Stimulated activated CD4-positive, alpha-beta T cell treated with anti-CD3 and anti-CD28 coated beads, Interleukin-2, amount 100 ng/mL, for 48 hours (primary cell): ENCODE measurements at places on chromosomes 13 and 19.

GRCh38 chr19:2977746-2978138, 378 bp downstream of the TLE6 start:
- DNase-seq = no peak

- DNase-seq = no peak
These were observed 873.0 kb downstream of the OLFM4 start for GRCh38 chr13:53901593-53901992.

GRCh38 chr13:58949646-58950045, 1214.1 kb downstream of the DIAPH3 start:
- no peak for DNase-seq

- no peak for DNase-seq
These were observed 4.2 kb downstream of the VPS36 start for GRCh38 chr13:52446265-52446664.

- no peak for DNase-seq
These were observed 1.3 kb upstream of the DUS3L start for GRCh38 chr19:5792224-5792623.

- no peak for DNase-seq
These were observed 62.1 kb upstream of the FREM2 start for GRCh38 chr13:38624822-38625221.

GRCh38 chr19:47186446-47187334, 44.3 kb downstream of the BBC3 start:
- peak; percentile 66 for DNase-seq

DNA sequence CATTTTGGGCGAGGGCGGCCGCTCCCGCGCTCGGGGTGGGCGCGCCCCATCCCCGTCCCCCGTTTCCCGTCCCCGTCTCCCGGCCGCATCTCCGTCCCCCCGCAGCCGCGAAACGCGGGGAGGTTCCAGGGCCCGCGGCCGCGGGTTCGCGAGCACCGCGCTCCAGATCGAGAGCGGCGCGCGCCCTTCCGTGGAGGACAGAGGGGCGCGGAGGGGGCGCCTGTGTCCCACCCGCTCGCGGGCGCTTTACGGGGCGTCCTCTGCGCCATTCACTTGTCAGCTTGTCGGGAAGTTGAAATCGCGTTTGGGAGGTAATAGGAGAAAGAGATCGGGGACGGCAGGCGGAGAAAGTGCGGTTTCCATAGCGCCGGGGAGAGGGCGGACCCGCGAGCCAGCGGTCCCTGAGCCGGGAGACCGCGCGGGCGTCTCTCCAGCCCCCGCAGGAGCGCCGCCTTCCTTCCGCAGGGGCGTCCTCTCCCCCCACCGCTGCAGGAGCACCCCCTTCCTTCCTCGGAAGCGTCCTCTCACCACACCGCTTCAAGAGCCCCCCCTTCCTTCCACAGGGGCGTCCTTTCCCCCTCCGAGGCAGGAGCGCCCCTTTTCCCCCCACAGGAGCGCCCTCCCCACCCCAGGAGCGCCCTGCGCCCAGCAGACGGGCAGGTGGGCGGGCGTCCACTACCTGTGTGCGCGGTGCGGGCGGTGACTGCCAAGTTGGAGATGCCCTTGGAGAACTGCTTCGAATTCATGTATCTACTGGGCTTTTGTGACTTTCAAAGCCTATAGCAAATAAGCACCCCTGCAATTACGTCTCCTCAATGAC, 962 bp upstream of the IRS2 start:
- peak; percentile 23 for DNase-seq

DNA sequence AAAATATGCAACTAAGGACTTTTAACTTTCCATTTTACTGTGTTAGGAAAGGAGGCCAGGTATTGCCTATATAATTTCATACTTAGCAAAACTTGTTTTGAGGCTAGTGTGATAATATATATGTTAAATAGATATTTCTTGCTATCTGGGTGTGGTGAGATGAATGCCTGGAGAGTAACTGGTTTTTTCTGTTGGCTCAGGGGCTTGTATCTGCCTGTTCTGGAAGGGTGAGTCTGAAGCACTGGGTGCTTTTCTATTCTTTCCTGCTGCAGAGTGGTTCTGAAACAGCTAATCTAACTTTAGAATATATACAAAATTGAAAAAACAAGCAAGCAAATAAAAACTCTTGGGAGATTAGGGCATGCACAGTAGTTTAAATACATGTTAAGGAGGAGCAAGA, 64.6 kb upstream of the MYCBP2 start:
- no peak for DNase-seq

DNA sequence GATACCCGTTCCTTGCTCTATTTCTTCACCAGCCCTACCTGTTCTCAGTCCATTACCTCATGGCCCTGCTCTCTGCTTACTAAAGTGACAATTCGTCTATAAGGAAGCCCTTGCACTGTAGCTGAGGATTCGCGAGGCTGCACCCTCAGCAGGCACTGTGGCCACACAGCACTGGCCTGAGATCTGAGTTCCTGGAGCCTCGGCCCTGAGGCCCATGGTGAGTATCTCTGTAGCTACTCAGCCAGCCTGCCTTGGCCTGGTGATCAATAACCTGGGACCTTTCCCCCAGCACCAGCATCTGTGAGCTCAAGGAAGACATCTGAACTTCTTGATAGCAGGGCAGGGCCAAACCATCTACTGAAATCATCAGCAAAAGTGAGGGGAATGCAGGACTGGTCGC, 90.7 kb downstream of the RGCC start:
- no peak for DNase-seq

DNA sequence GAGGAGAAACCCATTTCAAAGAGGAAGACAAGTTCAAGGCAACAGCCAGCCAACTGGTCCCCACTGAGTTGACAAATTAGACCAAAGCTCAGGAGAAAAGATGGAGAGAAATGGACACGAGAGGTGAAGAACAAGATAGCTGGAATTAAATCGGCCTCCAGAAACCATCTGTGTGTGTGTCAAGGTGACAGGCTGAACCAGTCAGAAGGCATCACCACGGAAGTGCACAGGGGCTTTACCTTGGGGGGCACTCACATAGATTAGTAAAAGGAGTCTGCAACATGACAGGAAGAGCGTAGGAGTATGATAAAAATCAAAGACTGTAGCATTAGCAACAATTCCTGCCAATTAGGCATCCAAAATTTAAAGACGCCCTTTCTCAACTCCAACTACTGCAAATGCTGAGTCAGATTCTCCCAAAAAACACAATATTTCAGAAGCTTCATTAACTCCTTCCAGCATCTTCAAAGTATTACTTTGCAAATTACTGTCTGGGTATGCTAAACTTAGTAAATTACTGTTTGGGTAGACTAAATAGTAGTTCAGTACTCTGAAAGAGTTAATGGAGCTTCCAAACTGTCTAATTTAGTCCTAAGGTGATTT, 66.2 kb downstream of the FOXO1 start:
- no peak for DNase-seq

DNA sequence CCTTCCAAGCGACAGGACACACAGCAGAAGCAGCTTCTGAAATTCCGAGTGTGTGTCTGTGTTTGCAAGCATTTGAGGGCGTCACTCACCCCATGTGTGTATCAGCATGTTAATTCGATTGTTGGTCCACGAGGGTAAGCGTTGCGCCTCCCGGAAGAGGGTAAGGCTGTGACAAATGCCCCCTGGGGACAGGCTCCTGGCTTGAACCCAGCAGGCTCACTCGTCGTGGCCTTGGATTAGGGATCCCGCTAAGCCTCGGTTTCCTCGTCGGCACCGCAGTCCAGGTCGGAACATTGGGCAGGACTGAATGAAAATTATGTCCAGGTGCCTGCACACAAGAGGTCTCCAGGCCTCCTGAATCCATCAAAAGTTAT, 606 bp upstream of the STXBP2 start:
- DNase-seq = no peak

DNA sequence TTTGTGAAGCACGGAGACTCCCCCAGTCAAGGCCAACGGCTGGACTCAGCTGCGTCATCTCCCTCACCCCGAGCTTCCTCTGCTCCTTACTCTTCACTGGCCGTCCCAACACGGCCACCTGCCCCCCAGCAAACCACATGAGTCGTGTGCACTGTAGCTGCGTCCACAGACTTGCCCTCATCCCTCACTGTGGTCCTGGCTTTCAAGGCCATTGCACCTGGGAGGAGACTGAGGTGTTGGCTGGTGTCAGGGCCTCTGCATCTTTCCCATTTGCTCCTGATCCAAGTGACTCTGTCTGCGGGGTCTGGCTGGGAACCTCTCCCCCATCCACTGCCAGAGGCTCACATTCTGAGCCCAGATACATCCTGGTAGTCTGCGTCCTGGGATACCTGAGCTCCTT, 11.5 kb downstream of the PLPP2 start:
- no peak for DNase-seq

- DNase-seq = no peak
These were observed 12.7 kb upstream of the KIR2DL4 start for GRCh38 chr19:54790711-54791110.

- DNase-seq = no peak
These were observed at the start of gene C2CD4C for GRCh38 chr19:408902-409515. Gene C2CD4C, minus strand, starts transcription at chr19:409147. Its CDS starts 786 bp downstream, at chr19:408361.

DNA sequence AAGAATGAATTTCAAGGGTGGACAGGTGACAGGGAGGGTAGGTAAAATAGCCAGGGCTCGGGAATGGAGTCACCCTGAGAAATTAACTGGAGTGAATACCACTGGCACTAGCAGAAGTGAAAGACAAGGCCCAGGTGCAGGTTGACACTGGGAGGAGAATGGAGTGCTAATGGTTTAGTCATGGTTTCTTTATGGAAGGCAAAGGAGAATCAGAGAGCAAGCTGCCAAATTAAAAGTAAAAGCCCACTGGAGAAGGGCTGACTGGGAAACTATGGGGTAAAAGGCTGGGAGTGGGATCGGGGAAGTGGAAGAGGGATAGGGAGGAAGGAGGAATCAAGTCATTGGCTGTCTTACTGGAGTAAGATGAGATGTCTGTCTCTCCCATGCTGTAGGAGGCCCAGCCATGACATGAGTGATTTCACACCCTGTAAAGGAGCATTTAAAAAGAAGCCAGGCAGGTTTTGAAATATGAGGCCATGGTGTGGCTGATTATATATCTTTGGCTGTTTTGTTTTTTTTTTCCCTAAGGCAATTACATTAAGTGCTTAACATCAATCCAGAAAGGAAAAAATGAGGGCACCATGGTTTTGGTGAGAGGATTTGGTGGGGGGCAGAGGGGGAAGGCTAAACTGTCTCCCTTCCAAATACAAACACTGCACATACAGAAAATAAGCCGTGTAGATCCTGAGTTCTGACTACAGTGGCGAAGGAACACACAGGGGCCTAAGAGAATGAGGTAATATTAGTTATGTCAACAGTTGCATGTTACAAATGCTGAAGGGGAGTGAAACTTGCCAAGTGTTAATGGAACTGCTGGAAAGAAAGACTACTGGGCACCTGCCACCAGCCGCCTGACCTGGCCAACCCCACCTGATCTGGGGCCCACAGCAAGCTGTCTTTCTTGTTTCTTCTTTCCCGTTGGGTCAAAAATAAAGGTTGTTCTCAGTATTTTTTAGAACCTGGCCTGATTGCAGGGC, 183.5 kb upstream of the TSC22D1 start:
- DNase-seq = no peak

GRCh38 chr13:67437244-67437643, 207.1 kb upstream of the PCDH9 start:
- DNase-seq = no peak

- no peak for DNase-seq
These were observed 564.5 kb downstream of the FGF9 start for GRCh38 chr13:22235285-22235949.

GRCh38 chr13:73404581-73404980, 345.8 kb downstream of the KLF5 start:
- DNase-seq = no peak

- DNase-seq = no peak
These were observed 560 bp downstream of the TMEM86B start for GRCh38 chr19:55228015-55228391.

- no peak for DNase-seq
These were observed 14.8 kb downstream of the DDX39A start for GRCh38 chr19:14404312-14404711.

DNA sequence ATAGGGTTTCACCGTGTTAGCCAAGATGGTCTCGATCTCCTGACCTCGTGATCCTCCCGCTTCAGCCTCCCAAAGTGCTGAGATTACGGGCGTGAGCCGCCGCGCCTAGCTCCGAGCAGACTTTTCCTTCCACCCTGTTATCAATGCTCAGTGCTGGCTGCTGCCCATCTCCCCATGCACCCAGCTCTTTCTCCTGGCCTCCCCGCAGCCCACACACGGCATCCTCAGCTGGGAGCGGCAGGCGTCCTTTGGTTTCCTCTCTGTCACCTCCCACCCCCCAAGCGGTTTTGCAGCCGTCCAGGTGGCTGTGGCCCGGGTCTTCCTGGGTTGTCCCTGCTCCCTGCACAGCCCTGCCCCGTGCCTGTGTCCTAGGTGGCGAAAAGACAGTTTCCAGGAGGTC, 12.1 kb downstream of the PRR22 start:
- no peak for DNase-seq

DNA sequence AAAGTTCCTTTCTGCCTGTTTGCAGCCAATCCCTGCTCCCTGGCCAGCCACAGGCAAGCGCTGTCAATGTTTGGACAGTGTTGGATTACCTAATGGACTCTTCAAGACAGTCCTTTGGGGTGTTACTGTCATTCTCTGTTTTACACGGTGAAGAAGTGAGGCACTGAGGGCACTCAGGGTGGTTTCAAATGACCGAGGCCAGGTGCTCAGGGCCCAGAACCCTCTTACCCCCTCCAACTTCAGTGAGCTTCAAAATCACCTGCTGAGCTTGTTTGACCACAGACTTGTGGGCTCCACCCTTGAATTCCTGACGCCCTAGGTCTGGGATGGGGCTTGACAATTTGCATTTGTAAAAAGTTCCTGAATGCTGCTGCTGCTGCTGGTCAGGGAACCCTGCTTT, 97.9 kb downstream of the GGACT start:
- DNase-seq = no peak

- no peak for DNase-seq
These were observed 84.9 kb downstream of the ZIC5 start for GRCh38 chr13:99886706-99887105.

DNA sequence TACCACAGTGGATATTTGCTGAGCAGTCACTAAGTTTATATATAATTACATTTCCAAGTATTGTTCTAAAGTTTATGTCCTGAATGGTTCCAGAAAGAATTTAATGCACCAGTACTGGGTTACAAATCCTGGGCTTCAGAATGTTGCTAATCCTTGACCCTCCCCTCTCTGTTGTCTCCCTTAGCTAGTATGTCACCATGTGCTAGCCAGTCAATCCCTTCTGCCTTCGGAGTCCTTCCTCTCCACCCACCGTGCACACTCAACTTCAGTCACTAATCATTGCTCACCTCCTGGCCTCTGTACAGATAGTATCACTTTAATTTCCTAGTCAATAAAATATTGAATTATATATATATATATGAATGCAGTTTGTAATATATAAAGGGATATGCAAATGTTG, 7.5 kb downstream of the FAM124A start:
- no peak for DNase-seq

GRCh38 chr13:66837246-66837645, 392.9 kb downstream of the PCDH9 start:
- DNase-seq = no peak

GRCh38 chr13:103862525-103862924, 796.3 kb upstream of the SLC10A2 start:
- DNase-seq = no peak

GRCh38 chr19:10892256-10892655, 20.9 kb downstream of the CARM1 start:
- no peak for DNase-seq

- no peak for DNase-seq
These were observed 4.9 kb downstream of the AP1M1 start for GRCh38 chr19:16202320-16203255.
